ENCODE measurements at places on chromosomes 5 and 9.

DNA sequence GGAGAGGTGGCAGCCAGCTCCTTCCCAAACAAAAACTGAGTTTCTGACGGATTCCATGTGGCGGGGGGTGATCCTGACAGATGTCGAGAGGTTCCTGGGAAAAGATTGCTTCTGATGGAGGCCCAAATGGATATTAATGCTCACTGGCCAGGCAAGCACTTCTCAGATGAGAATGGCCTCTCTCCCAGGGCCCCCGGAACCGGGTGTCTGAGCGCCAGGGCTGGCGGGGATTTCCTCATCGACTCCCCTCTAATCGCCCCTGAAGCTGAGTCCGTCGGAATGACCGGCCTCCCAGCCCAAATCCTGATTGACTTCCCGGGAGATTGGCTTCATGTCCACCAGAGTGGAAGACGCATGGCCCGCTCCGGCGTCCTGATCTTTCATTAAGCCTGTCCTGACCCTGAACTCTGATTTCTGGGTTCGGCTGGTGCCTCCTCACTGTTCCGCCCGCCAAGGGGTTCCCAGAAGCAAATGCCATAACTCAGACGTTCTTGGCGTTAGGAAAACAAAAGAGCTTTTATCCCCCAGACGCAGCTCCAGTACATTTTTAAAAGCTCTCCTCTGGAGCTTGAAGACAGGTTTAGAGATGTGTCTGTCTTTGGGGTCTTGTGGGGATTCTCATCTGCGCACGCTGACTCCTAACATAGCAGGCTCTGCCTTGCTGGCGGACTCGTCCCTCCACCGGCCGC is 17.6 kb downstream of the FIBCD1 start:
- DNase-seq: no peak

GRCh38 chr5:136985785-136986475 is 513.2 kb downstream of the SPOCK1 start:
- DNase-seq: no peak

DNA sequence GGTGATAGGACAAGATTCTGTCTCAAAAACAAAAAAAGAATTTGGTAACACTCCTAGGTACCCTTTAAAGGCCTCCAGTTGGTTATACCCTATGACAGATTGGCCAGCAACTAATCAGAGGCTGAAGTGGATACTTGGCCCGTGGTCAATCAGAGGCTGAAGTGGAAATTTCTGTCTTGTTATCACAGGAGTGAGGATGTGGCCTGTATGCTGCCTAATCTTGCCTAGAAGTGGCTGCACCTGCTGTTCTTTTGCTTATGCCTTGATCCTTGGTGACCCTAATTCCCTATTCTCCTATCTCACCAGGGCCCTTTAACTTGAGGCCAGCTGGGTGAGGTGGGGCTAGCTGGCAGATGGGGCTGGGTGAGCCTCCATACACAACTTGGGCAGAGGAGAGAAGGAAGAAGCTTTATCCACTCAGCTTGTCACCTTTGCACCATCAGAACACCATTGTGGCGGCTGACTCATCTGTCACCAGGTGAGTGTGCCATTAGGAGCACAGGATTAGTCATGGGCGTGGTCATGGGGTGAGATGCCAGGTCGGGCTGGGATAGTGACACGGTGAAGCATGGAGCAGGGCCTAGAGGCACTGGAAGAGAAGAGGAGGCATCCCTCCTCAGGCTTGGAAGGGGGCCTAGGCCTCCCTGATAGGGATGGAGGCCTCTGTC is 41.5 kb downstream of the SAR1B start:
- DNase-seq: no peak

DNA sequence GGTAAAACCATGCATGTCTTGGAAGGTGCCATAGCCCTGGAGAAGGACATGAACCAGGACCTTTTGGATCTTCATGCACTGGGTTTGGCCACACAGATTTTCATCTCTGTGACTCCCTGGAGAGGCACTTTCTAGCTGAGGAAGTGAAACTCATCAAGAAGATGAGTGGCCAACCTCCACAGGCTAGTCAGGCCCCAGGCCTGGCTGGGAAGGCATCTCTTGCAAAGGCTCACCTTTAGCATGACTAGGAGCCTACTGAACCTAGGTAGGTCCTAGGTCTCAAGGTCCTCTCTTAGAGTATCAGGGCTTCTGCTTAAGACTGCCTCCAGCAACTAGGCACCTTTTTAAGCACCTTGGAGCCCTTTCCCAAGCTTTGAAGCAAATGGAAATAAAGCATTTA is 1448.7 kb upstream of the ACO1 start:
- DNase-seq: no peak

GRCh38 chr5:132714456-132715307 is 22.7 kb downstream of the KIF3A start:
- DNase-seq: no peak

GRCh38 chr9:81259896-81260295 is 429.5 kb downstream of the TLE1 start:
- DNase-seq: no peak

GRCh38 chr9:123283455-123283854 is 15.1 kb upstream of the STRBP start:
- no peak for DNase-seq

DNA sequence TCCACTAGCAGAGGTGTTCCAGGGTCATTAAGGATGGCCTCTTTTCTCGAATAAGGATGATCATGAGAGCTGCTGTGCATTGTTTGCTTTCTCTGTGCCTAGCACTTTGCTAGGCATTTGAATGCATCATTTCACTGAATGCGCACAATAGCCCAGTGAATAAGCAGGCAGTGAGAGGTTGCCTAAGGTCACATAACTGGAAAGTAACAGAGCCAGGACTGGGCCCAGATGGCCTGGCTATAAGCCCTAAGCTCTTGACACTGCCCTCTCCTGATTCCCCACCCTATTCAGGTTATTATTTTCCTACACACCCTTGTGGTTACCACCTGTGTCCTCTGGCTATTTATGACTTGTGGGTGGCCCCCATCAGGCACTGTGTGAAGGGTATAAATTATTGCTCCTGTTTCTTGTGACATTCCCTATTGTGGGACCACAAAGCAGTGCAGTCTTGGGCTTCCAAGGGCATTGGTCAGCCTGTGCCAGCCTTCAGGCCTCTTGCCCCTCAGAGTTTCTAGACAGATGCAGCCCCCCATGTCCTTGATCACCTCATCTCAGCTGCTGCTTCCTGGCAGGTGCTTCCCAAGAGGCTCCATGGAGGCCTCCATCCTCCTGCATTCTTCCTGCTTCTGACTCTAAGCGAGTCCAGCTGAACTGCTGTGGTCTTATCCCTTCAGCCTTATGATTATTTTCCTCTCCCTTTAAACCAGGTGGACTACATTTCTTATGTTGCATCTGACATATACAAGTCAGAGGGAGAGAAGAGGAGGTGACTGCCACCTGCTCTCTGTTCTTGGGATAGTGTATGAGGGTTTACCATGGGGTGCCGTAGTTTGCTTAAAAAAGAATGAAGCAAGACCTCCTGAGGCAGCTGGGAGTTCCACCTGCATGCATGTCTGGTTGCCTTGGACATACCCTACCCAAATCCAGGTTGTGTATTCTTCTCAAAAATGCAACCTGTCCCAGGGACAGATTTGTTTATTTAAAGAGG is 47.6 kb downstream of the ANGPTL2 start:
- DNase-seq: no peak

DNA sequence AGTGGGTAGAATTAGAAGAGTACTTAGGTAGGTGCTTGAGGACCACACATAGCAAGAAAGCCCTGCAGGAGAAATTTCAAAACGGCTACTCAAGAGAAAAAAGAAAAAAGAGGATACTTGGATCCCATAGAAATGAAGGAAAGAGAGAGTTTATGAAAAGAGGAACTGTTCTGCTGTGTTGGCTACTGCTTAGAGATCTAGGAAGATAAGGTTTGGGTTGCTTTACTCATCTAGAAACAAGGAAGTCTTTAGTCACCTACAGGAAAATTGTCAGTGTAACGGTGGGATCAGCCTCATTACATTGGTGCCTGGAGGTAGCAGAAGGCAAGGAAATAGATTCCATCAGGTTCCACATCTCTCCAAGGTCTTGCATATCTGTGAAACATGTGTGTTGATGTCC is 14.8 kb upstream of the C5orf46 start:
- DNase-seq: peak; percentile 66

GRCh38 chr5:36033047-36033446 is 33.6 kb downstream of the UGT3A2 start:
- no peak for DNase-seq

DNA sequence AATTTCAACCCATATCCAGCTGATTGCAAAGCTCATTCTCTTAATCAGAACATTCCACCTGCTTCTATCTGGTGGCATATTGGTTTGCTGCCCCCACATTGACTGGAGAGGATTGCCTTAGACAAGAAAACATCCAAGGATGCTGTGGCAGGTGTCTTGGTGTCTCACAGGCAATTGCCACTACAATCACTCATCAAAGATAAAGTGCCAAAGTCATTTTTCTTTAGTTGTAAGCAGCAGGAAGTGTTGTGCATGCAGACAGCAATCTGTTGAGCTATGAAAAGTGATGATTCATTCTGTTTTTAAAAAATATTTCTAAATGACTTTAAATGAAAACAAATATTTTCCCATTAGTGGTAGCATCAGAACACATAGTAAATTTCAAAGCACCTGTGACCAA is 53.9 kb downstream of the CDH6 start:
- DNase-seq: no peak

DNA sequence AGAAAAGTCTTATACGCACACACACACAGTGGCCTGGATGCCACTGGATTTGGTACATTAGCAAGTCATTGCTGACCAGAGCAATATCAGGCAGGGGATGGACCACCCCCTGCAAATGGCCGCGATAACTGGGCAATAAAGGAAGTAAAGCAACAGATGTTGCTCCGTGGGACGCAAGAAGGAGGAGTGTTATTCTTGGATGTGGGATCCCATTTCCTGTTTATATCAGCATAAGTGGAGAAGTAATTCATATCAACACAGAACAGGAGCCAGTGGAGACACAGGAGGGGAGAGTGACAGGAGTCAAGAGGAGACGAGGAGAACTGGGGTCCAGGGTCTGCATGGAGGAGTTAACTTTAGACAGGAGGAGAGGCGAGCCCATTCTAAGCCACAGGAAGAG is 18.4 kb downstream of the RUFY1 start:
- DNase-seq: no peak

- DNase-seq: no peak
These were observed 482 bp downstream of the NFIB start for GRCh38 chr9:14313378-14313940.

- no peak for DNase-seq
These were observed 396.8 kb downstream of the MED10 start for GRCh38 chr5:5981562-5981961.

- DNase-seq: no peak
These were observed 24.5 kb upstream of the TOR1B start for GRCh38 chr9:129778469-129778868.

DNA sequence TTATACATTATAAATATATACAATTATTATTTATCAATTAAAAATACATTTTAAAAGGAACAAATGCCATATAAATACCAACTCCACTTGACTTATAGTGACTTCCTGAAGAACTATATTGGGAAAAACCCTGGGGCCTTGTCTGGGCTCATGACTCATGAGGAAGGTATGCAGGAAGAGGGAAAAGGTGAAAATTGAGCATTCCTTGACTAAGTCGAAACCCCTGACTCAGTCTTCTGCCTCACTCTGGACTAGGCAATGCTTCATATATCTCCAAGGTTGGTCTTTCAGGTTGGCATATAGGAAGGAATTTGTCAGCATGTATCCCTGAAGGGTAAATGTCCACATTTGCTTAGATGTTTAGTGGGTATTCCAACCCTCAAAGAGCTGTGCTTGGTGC is 78.5 kb downstream of the SH3TC2 start:
- DNase-seq: no peak

- DNase-seq: no peak
These were observed 39.0 kb downstream of the ITK start for GRCh38 chr5:157219491-157220271.

- DNase-seq: peak; percentile 57
These were observed at the start of gene SPTAN1 for GRCh38 chr9:128552153-128552743. Gene SPTAN1 (plus strand): TSS chr9:128552587. CDS start chr9:128566741, 14,154 bp downstream.

DNA sequence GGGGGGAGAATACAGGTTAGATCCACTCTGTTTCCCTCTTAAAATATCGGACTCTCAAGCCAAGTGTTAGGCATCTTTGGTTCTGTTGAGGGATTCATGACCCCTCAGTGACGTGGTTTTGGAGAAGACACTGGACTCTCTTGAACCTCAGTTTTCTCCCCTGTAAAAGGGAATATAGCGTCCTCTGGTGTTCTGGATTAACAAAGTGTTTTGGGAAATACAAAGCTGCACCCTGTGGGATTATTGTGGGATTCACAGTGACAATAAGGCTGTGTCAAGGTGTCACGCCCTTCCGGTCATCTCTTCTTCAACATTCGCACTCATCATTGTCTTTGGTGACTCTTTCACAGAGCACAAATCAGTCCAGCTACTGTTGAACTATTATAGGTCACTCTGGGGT is 139.0 kb downstream of the IRX1 start:
- DNase-seq: no peak

- no peak for DNase-seq
These were observed at the start of gene RNF180 for GRCh38 chr5:64165500-64166200. Gene RNF180 (plus strand): TSS chr5:64165843. CDS start chr5:64200808, 34,965 bp downstream.

DNA sequence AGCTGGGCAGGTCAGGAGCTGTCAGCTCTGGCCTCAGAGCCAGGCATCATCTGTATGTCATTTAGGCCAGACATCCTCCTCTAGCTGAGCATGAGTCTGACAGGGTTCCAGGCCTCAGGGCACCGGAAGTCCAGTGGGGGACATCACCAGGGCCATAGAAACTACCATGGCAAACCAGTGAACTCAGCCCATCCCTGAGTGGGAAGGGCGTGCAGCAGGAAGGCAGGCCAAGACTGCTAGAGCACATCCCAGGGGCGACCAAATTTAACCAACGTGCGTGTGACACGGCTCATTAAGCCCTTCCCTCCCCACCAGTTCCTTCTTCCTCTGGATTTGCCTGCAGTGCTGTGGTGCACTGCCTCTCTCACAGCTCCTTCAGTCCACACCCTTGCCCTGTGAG is 75.9 kb downstream of the COL27A1 start:
- DNase-seq: no peak

- no peak for DNase-seq
These were observed 160.2 kb downstream of the SSBP2 start for GRCh38 chr5:81590498-81591384.

- peak; percentile 69 for DNase-seq
These were observed 292.7 kb upstream of the RASA1 start for GRCh38 chr5:86974955-86975354.

- no peak for DNase-seq
These were observed 78.0 kb downstream of the NRG2 start for GRCh38 chr5:139964994-139965565.

GRCh38 chr9:86034863-86035734 is 64.3 kb downstream of the GOLM1 start:
- DNase-seq: peak; percentile 25

DNA sequence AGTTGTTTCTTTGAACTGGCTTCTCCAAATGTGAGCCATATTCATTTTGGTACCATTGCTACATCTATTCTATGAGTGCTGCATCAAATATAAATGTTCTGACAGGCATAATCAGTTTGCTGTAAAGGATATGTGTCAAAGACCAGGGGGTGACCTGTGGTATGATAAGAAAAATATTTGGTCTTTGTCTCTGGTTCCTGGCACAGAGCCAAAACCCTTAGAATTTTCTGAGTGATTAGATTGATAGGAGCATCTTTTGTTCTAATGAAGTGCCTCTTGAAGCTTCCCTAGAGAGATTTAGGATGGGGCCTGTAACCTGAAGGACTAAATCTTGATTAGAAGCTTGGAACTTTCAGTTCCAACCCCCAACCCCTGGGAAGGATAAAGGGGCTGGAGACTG is 256.3 kb downstream of the NNT start:
- DNase-seq: no peak

GRCh38 chr9:14308853-14309145 is 5.1 kb downstream of the NFIB start:
- DNase-seq: no peak

Measured in GF-D8 (cell line).